Activated CD8-positive, alpha-beta T cell treated with anti-CD3 and anti-CD28 coated beads for 36 hours (primary cell): ENCODE measurements at places on chromosomes 5 and 9. TPM values are rescaled to one million over a fixed set of nuclear protein-coding genes. Genes with fewer than 3 reads are reported as not detected.

The LHX3 gene
- total RNA-seq: not detected

DNA sequence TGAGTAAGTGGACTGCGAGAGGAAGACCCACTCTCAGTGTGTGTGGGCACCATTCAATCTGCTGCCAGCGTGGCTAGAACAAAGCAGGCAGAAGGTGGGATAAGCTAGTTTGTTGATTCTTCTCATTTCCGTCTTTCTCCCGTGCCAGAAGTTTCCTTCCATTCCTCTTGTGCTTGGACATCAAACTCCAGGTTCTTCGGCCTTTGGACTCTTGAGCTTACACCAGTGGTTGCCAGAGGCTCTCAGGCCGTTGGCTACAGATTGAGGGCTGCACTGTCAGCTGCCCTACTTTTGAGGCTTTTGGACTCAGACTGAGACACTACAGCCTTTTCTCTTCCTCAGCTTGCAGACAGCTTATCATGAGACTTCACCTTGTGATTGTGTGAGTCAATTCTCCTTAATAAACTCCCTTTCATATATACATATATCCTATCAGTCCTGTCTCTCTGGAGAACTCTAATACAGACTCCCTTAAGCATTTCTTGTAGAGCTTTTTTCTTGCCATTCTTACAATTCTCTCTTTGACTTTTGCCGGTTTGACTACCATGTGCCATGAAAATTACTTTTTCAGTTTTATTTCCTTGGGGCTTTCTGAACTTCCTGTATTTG is 494.9 kb downstream of the PRR16 start:
- no peak for DNase-seq

GRCh38 chr5:17316970-17317459 is 99.6 kb downstream of the BASP1 start:
- no peak for DNase-seq

DNA sequence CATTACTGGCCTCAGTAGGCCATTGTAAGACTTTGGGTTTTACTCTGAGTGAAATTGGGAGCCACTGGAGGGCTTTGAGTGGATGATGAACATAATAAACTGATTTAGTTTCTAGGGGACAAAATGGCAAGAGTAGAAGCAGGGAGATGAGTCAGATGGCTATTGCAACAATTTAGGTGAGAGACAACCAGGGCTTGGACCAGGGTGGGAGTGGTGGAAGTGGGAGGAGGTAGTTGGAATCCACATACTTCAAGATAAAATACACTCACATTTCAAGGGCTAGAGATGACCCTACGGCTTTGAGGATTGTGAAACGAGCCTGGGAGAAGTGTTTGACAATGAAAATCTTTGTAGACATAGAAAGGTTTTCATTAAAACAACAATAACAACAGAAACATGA is 136.3 kb downstream of the ACTBL2 start:
- DNase-seq: no peak
